ENCODE measurements at places on chromosomes 12 and 14.
A peak's percentile ranks its signal among the peaks of the same experiment; 100 is the strongest.

GRCh38 chr12:57837864-57838562 lies 8.5 kb downstream of the CTDSP2 start:
- DNase-seq = no peak

- DNase-seq = no peak
These were observed 133.0 kb downstream of the PAWR start for GRCh38 chr12:79557690-79558315.

- DNase-seq = no peak
These were observed 123.6 kb downstream of the SCN8A start for GRCh38 chr12:51714666-51715065.

GRCh38 chr12:12072064-12072760 lies 1.5 kb downstream of the BCL2L14 start:
- no peak for DNase-seq

DNA sequence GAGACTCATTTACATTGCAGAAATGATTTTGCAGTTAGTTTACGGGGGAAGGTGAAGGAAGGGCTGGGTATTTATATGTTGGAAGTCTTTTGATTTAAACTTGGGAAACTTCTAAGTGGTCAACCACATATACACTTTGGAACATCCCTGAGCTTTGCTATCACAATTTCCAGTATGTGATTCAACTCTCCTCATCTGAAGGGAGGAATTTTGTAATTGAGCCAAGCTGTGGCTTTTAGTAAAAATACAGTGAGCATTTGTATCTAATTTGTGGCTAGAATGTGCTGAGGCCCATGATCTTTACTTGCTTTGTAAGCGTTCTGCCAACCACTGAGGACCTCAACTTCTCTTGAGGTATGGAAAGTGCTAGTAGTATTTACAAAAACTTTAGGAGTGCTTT lies 235.0 kb upstream of the PDZRN4 start:
- DNase-seq = no peak

- no peak for DNase-seq
These were observed 8.3 kb upstream of the MTA1 start for GRCh38 chr14:105411017-105411941.

DNA sequence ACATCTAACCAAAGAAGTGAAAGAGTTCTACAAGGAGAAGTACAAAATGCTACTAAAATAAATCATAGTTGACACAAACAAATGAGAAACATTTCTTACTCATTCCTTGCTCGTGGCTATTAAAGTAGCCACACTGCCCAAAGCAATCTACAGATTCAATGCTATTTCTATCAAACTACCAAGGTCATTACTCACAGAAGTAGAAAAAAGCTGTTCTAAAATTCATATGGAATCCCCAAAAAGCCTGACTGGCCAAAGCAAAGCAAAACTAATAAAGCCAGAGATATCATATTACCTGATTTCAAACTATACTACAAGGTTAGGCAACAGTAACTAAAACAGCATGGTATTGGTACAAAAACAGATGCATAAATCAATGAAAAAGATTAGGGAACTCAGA lies 305.6 kb downstream of the RPAP3 start:
- DNase-seq = no peak

GRCh38 chr12:34402228-34402898 lies 380.1 kb downstream of the ALG10 start:
- peak; percentile 61 for DNase-seq

DNA sequence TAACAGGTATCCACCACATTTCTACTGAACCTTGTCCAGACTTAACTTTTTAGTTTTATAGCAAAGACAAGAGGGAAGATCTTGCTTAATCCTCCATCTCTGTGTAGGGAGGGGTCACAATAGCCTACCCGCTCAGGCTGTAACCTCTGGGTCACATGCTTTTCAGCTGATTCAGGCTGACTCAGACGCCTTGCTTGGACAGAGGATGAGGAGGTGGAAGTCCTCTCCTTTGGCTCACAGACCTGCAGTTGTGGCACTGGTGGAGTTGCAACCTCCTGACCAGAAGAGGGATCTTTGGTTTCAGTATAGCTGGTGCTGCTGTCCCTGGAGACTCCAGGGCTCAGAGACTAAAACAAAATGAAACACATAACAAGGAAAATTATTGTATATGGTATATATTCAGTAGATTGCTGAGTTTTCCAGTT lies 16.2 kb downstream of the ACIN1 start:
- peak; percentile 94 for DNase-seq

DNA sequence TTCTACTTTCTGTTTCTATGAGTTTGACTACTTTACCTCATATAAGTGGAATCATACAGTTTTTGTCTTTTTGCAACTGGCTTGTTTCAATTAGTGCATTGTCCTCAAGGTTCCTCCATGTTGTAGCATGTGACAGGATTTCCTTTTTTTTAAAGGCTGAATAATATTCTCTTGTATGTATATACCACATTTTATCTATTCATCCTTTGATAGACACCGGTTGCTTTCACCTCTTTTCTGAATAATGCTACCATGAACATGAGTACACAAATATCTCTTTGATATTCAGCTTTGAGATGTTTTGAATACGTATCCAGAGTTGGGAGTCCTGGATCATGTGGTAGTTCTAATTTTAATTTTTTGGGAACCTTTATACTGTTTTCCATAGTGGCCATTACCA lies 65.4 kb downstream of the SPATS2 start:
- no peak for DNase-seq

GRCh38 chr12:121224591-121224990 lies 14.7 kb downstream of the P2RX4 start:
- no peak for DNase-seq

GRCh38 chr14:103597623-103598377 lies 31.2 kb upstream of the KLC1 start:
- DNase-seq = no peak

DNA sequence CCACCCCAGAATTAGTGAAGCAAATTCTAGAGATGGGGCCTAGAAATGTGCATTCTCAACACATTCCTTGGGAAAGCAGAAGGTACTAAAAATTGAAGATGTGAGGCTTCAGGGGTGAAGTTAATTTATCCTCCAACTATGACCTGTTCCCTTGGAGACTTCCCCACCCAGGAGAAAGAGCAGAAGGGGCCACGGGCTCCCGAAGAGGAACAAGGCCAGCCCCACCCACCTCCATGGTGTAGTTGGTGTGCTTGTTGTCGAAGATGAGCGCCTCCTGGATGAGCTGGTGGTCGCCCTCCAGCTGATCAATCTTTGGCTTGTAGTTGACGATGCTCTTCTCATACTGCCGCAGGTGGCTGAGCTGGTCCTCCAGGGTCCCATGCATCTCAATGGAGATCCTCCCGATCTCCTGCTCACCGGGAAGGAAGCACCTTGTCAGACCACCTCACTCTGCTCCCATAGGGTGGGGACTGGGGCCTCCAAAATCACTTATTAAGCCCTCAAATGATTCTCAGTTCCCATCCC lies 87.8 kb upstream of the ZFP36L1 start:
- no peak for DNase-seq

DNA sequence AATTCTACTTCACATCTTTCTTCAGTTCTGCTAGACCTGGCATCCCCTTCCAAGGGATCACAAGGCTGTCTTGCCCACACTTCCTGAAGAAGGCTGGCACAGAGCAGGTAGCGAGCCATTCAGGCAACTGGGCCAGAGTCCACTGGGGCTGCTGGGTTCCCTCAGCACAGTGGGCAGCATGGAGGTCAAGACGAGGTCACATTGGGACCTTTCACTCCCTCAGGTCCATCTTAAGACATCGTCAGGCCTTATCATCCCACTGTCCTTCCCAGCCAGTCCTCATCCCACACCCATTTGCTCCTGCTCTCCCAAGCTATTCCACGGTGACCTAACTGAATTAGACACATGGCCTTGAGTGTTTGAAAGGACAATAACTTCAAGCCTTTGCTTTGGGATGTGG lies 143.1 kb upstream of the HIF1A start:
- no peak for DNase-seq

DNA sequence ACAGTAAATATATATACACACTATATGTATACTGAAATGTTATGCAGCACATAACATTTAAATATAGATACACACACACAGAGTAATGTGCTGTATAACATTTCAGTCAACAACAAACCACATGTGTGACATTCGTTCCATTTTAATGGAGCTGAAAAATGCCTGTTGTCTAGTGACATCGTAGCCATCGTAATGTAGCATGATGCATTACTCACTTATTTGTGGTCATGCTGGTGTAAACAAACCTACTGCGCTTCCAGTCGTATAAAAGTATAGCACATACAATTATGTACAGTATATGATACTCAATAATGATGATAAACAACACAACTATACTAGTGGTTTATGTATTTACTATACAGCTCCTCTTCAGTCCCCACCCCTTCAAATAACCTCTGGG lies 119.0 kb upstream of the SLC38A4 start:
- DNase-seq = no peak

GRCh38 chr12:40552868-40553267 lies 139.4 kb upstream of the CNTN1 start:
- DNase-seq = no peak

DNA sequence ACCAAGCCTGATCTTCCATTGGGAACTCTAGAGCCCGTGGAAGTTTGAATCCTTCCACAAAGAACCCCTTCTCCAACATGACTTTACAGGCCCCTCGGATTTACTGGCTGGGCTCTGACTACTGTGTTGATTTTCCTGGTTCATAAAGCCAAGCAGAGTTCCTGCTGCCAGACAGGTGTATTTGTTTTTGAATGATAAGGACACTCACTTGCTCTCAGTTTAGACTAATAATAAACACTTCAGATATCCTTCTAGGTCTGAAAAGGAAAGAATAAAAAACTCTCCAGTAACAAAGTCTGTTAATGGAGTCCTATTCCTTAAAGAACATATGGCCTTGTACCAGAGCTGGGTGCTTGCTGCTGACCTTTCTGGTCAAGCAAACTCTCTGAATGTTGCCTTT lies 31.0 kb downstream of the SIX1 start:
- DNase-seq = no peak

GRCh38 chr14:74147571-74147970 lies 62.8 kb downstream of the LIN52 start:
- no peak for DNase-seq

DNA sequence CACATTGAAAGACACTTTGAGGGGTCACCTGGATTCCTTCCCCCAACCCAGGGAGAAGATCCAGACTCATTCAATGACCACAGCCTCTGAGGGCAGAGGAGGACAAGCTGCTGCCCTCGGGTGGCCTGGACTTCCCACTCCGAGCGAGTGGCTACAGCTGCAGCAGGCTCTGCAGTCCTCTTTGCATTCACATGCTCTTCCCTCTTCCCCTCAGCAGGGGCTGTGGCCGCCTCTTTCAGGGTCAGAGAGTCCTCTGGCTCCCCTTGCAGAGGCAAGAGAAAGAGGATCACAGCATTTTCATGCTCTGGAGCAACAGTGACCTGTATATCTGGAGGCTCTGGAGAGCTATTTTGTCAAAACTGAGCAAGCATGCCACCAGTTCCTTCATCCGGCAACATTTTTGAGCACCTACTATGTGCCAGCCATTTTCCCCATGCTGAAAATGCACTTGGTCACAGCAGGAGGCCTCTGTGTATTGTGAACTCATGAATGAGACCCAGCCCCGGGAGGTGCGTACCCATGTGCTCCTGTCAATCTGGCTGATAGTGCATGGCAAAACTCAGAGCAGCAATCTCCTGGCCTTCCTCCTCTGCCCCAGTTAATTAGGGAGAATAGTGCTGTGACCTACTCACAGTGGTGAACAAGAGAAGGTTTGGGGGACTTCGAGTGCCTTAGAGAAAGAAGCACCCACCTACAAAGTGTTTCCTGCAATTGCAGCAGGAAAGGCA lies 42.9 kb upstream of the KCNA5 start:
- DNase-seq = no peak

- DNase-seq = no peak
These were observed 47.3 kb downstream of the PDE6H start for GRCh38 chr12:15020156-15020555.

- DNase-seq = no peak
These were observed 72.7 kb downstream of the MYRFL start for GRCh38 chr12:69897744-69898143.

GRCh38 chr12:9364224-9365176 lies 156.3 kb upstream of the PZP start:
- no peak for DNase-seq

GRCh38 chr12:46201284-46201789 lies 67.5 kb downstream of the SLC38A1 start:
- no peak for DNase-seq

DNA sequence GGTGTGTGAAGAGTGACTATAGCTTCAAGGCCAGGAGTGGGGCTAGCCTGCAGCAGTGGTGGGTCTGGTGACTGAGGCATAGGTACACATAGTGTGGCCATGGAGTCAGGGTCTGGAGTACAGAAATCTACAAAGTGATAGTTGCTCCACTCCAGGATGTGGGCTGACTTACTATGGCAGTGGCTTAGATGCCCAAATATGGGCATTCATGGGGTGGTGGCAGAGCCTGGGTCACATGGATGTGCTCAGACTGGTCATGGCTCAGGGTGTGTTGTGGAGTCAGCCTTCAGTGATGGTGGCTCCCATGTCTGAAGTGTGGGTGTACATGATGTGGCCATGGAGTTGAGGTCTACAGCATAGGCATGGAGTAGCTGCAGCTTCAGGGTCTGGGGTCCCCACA lies 27.3 kb downstream of the CLEC6A start:
- no peak for DNase-seq

GRCh38 chr12:3004655-3005565 lies 45.7 kb downstream of the TEAD4 start:
- no peak for DNase-seq

DNA sequence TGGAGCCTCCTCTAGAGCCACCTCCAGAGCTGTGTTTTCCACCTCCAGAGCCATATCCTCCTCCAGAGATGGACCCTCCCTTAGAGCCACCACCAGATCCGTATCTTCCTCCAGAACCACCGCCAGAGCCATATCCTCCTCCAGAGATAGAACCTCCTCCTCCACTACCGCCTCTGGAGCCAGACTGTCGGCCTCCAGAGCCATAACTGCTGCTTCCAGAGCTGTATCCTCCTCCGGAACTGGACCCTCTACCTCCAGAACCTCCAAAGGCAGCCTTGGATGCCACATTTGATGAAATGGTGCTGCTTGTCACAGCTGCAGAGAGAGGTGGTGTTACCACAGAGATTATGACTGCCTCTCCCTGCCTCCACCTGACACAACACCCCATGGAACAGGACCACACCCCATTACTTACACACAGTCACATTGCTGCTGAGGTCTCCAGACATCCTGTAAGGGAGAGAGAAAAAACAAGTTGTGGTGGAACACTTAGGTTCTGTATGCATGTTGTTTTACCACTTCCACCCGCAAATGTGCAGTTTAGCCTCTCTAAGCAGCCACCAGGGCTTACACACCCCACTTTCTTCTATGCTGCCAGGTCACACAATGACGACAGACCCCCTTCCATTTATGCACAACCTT lies 6.8 kb downstream of the KRT2 start:
- peak; percentile 76 for DNase-seq

- DNase-seq = no peak
These were observed 34.2 kb upstream of the ASPG start for GRCh38 chr14:104051092-104051813.

DNA sequence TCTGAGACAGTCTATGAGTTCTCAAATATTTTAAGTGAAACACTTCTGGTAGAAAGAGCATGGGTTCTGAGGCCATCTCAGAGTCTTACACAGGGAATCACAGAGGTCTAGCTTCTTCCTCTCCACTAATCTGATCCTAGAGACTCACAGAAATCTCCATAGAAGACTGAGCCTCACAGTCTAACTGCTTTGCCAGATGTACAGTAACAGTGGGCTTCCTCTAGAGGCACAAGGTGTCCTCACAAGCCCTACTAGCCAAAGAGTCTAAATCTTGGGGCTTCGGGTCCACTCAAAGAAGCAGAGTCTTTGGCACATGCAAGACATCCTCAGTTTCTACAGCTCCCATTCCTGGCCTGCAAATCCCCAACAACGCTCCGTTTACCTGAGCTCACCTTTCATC lies 14.1 kb downstream of the OR6J1 start:
- DNase-seq = no peak

All from vagina (tissue), 2 donors.